ENCODE measurements at places on chromosomes 5 and 9. TPM values are rescaled to one million over a fixed set of nuclear protein-coding genes. Genes with fewer than 3 reads are reported as not detected.

LECT2 gene
- total RNA-seq, result not detected

SHISAL2B gene
- not detected for total RNA-seq

MYORG gene
- 4.2 TPM for total RNA-seq

BTNL3 gene
- not detected for total RNA-seq

RNF183 gene
- total RNA-seq, result not detected

GAS1 gene
- 0.12 TPM for total RNA-seq

LMAN2 gene
- total RNA-seq, result 133 TPM

PCDHGB3 gene
- 0.09 TPM for total RNA-seq

JAKMIP2 gene
- total RNA-seq, result 6.1 TPM

LCN15 gene
- not detected for total RNA-seq

ADAMTSL2 gene
- total RNA-seq, result not detected

OTULINL gene
- 61.5 TPM for total RNA-seq

SYNPO gene
- 0.09 TPM for total RNA-seq

ZDHHC11B gene
- total RNA-seq, result 0.21 TPM

IFNA4 gene
- not detected for total RNA-seq

GALNT12 gene
- total RNA-seq, result 9.9 TPM

KIF12 gene
- not detected for total RNA-seq

PLAA gene
- 36.4 TPM for total RNA-seq

CCDC69 gene
- total RNA-seq, result 89.1 TPM

SPINK6 gene
- total RNA-seq, result not detected

FGD3 gene
- 91.2 TPM for total RNA-seq

CTNNAL1 gene
- 21.5 TPM for total RNA-seq

EQTN gene
- not detected for total RNA-seq

TMOD1 gene
- total RNA-seq, result 1.0 TPM

ENHO gene
- total RNA-seq, result not detected

DNAH5 gene
- total RNA-seq, result not detected

SPATA31C1 gene
- total RNA-seq, result not detected

DNAJA1 gene
- 160 TPM for total RNA-seq

F12 gene
- 2.2 TPM for total RNA-seq

GNG10 gene
- total RNA-seq, result 20.9 TPM

PSD2 gene
- total RNA-seq, result not detected

TMEM252 gene
- not detected for total RNA-seq

ORM2 gene
- not detected for total RNA-seq

HINT2 gene
- total RNA-seq, result 68.9 TPM

FGF18 gene
- total RNA-seq, result not detected

IARS1 gene
- total RNA-seq, result 146 TPM

RLN1 gene
- 1.0 TPM for total RNA-seq
